Brain pericyte (primary cell): ENCODE measurements at places on chromosomes 2 and 18.
A peak's percentile ranks its signal among the peaks of the same experiment; 100 is the strongest.

DNA sequence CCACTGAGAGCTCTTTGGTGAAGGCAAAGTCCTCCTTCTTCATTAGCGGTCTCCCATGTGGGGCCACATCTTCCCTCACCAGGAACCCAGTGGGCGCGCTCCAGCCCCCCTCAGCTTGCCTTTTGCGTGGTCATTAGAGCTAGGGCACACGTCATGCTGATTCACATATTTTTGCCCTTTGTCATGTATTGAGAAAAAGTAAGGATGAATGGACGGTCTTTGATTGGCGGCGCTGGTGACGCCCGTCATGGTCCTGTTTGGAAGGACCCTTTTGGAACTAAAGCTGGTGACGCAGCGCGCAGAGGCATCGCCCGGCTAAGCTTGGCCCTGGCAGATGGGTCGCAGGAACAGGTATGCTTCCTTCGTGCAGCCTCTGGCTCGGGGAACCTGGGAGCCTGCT is 3.1 kb downstream of the SLC14A1 start:
- DNase-seq, result no peak

DNA sequence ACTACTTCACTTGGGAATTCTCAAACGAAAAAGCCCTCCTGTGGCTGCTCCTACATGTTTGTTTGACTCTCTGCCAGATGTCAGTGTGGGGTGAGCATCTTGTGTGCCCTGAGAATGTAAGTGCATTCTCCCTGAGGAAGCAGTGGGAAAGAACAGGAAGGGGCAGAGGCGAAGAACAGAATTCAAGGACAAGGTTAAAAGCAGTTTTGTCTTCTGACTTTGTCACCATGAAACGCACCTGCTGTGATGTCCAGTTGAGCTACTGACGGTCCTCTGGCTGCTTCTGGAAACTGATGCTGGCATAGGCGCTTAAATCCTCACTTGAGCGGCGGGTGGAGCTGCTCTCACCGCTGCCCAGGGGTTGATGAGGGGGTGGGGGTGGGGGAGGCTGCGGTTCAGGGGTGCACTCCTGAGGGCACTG is 4.9 kb downstream of the IRS1 start:
- DNase-seq, result peak; percentile 86

DNA sequence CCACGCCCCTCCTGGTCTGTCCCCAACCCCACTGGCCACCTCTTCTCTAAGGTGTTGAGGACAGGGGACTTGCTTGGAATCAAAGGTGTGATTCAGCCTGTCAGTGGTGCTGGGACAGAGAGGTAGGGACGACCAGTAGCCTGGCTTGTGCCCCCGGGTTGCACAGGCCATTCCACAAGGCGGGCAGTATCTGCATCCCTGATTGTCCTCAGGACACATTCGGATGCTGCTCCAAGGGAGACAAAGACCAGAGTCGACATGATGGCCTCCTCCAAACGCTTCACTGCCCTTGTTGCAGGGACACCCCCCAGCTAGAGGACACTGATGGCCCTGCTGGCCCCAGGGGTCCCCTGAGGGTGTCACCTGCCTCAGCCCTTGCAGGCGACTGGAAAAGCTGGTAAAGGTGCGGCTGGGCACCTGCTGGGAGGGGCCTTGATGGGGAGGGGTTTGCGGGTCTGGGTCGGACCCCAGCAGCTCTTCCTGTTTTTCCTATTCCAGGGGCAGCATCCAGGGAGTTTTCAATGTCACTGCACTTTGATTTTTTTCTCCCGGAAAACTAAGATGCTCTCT is 98.0 kb downstream of the PTGR3 start:
- no peak for DNase-seq

- DNase-seq, result no peak
Observed at GRCh38 chr2:222920657-222921186, 59.9 kb downstream of the ACSL3 start.

DNA sequence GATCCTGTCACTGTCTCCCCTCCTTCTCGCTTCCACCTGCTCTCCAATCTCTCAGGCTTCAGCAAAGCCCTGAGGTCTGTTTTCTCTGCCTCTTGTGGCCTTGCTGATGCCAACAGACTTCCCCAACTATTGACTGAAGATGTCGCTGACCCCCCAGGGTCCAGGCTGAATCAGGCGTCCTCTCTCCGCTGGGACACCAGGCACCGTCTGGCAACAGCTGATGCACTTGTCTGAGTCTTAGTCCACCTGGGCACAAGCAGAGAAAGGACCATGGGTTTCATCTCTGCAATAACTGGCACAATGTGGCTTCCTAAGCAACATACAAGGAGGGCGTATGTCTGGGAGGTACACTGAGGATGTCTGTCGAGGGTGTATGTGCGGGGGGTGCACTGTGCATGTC is 248.7 kb upstream of the MYT1L start:
- no peak for DNase-seq

DNA sequence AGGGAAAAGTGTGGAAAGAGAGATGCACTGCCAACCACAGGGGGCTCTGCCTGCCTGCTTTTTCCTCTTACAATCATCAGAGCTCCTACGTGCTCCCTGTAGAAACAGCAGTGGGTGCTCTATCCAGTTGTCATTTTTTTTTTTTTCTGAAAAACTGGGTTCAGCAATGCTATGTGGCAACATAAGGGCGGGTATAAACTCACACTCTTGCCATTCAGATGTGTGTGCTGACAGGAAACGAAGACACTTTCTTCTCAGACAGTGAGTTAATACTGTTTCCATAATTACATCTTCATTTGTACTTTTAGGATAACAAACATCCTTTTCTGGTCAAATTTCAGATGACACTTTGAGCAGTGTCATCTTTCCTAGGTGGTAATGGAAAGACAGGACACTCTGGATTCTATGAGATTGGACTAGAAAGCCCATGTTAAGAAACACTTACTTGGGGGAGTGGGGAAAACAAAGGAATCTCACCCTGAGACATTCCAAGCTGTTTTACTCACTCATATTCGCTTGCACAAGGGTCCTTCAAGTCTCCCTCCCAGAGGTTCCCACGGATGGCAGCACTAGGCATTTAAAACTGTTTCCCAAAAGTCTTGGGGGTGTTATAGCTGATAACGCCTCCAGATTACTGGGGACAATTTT is 41.3 kb downstream of the CCDC93 start:
- DNase-seq, result no peak

DNA sequence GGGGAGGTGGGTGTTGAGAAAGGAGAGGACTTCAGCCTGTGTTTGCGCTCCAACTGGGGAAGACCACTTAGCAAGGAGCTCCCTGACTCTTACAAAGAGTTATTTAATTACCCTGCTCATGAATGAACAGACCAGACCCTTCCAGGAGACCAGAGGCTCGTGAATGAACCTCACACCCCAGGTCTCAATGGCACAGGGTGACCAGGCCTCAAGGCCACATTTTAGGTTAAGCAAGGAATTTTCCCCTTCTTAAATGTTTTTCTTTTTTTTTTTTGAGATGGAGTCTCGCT is 25.3 kb downstream of the SMAD7 start:
- DNase-seq, result no peak

DNA sequence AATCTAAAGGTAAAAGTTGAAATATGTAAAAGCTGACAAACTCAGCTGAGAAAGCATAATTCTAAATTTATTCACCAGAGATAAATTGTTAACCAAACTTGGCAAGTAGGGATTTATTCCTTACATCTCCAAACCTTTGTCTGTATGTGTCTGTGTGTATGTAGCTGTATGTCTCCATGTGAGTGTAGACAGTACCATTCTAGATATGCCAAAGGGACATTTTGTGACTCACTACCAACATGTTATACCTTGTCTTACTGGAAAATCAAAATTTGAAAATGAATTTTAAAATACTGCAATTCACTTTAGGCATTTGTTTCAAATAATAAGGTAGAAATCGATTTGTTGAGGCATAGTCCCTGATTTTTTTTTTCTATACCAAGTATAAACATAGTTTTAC is 102.1 kb downstream of the ABCA12 start:
- DNase-seq, result no peak

DNA sequence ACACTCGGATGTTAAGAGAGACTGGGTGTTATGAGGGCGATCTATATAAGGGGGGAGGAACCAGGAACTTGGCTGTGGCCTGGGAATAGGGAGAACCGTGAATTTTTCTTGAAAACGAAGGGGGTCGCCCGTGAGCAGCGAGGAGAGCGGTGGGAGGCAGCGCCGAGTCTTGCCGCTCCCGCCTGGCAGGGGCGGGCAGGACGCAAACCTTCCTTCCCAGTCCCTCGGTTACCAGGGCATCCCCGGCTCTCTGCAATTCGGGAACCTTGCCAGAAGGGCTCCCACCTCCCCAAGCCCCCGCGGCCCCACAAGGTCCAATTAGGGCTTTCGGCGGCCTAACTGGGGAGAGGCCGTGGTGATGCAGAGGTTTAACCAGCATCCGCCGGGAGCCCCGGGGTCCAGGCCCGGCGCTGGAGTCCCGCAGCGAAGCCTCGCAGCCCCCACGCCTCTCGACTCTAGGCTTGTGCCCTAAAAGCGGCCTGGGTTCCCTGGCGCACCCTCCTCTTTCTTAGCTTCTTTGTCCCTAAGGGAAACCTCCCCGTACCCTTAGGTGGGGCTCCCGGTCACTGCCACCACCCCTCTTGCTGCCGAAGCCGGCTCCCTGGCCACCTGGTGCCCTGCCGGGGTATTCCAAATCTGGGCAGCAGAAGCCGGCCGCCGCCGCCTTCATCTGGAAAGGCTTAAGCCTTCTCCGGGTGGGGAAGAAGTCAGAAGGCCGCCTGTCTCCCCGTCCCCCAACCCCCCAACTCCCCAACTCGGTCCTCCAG is 680 bp upstream of the FHOD3 start:
- no peak for DNase-seq

DNA sequence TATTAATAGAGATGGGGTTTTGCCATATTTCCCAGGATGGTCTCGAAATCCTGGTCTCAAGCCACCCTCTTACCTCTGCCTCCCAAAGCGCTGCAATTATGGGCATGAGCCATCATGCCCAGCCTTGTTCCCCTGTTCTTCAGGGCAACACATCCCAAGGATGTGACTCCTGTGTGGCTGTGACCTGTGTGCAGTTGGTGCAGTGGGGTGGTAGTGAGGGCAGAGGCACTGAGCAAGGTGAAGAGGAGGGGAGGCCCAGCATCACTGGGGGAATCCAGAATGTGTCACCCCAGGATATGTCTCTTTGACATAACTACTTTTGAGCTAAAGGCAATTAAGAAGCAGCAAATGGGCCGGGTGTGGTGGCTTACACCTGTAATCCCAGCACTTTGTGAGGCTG is 23.4 kb downstream of the CENPA start:
- no peak for DNase-seq

- no peak for DNase-seq
Observed at GRCh38 chr2:238643400-238643907, 204.4 kb upstream of the TWIST2 start.

- no peak for DNase-seq
Observed at GRCh38 chr18:3873698-3874097, 423.7 kb downstream of the TGIF1 start.

DNA sequence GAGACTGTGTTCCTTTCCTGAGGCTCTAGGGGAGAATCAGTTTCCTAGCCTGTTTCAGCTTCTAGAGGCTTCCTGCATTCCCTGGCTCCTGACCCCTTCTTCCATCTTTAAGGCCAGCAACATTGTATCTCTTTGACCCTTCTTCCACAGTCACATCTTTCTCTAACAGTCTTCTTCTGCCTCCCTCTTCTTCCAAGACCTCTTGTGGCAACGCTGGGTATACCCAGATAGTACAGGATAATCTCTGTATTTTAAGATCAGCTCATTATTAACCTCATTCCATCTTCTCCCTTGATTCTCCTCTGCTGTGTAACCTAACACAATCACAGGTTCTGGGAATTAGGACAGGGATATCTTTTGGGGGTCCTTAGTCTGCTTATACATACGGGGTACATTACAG is 8.9 kb upstream of the MYL12A start:
- no peak for DNase-seq

GRCh38 chr2:100703739-100704138 is 116.2 kb upstream of the NPAS2 start:
- no peak for DNase-seq

DNA sequence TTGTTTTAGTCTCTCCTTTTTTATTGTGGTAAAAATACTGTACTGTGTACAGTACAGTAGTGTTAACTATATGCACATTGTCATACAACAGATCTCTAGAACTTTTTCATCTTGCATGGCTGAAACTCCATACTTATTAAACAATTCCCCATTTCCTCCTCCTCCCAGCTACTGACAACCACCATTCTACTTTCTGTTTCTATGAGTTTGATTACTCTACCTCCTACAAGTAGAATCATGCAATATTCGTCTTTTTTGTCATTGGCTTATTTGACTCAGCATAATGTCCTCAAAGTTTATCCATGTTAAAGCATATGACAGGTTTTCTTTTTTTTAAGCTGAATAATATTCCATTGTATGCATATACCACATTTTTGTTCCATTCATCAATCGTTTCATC is 338.2 kb downstream of the AGPS start:
- no peak for DNase-seq

DNA sequence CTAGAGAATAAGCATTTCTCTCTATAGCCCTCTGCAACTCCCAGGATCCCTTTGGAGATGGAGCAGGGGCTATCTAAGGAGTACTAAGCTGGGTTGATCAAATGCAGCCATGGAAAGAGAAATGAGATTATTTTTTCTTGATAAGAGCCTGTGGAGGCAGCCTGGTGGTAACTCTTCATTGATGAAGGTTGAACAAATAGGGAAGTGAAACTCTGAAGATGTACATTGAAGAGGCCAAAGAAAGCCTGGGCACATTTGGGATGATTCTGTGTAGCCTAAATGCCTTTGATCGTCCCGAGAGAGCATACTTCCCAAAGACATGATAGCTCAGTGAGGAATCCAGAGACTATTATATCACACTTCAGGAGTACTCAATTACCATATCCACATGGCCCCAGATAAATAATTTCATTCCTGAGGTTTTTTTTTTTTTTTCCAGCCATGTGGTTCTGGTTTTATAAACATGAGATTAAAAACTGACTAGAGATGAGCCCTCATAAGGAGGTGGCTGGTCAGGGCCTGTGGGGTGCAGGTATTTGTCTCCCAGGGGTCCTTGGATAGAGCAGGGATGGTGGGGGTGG is 192.5 kb downstream of the TPGS2 start:
- no peak for DNase-seq

DNA sequence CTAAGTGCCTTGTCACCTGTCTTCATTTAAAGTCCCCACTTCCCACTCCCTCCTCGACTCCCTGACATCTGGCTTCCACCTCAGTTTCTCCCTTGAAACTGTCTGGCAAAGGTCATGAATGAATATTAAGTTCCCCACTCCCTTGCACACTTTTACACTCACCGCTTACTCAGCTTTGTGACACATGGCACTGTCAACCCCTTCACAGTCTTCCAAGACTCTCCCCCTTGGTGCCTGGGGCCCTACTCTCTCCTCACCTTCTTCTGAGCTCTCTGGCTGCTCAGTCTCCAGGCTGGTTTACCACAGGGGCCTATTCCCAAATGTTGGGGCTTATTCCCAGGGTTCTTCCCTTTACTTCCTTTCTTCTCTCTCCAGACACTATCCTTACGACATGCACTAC is 17.9 kb upstream of the PTPN4 start:
- DNase-seq, result no peak

- no peak for DNase-seq
Observed at GRCh38 chr2:213834331-213834730, 550.1 kb downstream of the SPAG16 start.
